ENCODE measurements at places on chromosomes 4 and X. TPM values are rescaled to one million over a fixed set of nuclear protein-coding genes. Genes with fewer than 3 reads are reported as not detected.

DNA sequence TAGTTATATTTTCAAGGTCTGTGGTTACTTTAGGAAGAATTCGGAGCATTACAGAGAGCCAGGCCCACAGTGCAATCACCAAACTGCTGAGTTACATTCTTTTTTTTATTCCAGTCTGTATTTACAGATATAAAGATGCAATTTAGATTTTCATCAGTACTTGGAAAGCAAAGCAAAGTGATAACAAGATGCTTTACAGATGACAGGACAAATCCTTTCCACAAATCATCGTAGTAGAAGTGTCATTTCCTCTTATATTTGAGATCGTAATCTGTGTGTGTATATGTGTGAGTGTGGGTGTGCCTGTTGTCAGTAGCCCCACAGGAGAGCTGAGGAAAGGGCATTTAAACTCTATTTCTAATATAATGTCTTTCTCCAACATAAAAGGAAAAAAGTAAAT lies 1893.7 kb downstream of the STIM2 start:
- no peak for DNase-seq

GRCh38 chr4:2948895-2949781 lies 14.1 kb downstream of the NOP14 start:
- DNase-seq: peak; percentile 71

The GPR119 gene
- total RNA-seq: not detected

- no peak for DNase-seq
These were observed 126.2 kb downstream of the CORIN start for GRCh38 chr4:47711646-47712045.

The HMGN5 gene
- 1.5 TPM for total RNA-seq

GRCh38 chr4:111136438-111136837 lies 513.6 kb upstream of the PITX2 start:
- DNase-seq: no peak

The RAB39B gene
- total RNA-seq: 9.9 TPM

The ARX gene
- total RNA-seq: not detected

The XPNPEP2 gene
- total RNA-seq: 0.24 TPM

GRCh38 chr4:164856396-164856795 lies 20.6 kb upstream of the APELA start:
- no peak for DNase-seq

- no peak for DNase-seq
These were observed 11.2 kb downstream of the HNRNPD start for GRCh38 chr4:82362565-82362964.

The TCEAL9 gene
- total RNA-seq: 0.37 TPM

DNA sequence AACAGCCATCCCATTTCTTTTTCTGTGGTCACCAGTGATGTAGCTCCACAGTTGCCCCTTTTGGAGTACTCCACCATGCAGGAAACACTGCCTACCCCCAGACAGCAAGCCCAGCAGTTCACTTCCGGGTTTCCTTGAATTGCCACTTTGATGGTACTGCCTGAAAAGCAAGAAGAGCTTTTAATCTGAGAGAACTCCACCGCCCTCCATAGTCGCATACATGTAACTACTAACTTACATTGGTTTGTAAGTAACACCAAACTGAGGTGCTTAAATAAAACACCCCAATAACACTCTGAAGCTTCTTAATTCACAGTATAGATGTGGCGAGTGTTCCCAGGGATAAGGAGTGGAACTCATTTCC lies 53.6 kb upstream of the HPSE start:
- DNase-seq: peak; percentile 81

The TGIF2LX gene
- not detected for total RNA-seq

- DNase-seq: no peak
These were observed 130.1 kb downstream of the PDE5A start for GRCh38 chr4:119498527-119498926.

The CFAP299 gene
- total RNA-seq: not detected

DNA sequence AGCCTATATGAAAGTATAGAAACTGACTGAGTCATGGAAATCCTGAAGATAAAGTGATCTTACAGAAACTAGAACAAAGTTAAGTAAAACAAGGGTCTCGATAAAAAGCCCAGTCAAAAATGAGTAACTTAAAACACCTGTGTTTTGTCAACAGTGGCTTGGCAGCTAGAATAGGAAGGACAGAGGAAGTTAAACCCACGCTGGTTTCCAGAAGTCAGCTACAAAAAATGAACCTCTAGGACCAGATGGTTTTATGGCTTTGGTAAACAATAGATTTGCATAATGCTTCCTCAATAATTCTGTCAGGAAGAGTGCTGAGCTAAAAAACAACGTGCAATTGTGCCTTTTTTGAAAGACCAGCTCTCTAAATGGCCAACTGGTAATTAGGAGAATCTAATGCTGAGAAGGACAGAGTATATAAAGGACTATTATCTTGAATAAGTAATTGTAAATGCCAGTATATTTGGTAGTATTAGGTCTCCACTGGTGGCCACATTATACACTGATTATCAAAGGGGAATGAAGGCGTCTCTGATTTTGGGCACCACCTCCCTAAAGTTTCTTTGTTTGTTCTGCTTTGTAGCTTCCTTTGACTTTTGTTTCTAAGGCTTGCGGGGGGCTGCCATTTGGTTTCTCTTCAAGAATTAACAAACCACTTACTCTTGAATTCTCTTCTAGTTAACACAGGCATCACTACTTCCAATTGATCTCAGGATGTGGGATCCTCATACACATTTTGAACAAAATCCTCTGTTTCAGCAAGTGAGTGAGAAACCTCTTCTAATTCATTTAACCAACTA lies 72.2 kb upstream of the PPP3CA start:
- peak; percentile 63 for DNase-seq

DNA sequence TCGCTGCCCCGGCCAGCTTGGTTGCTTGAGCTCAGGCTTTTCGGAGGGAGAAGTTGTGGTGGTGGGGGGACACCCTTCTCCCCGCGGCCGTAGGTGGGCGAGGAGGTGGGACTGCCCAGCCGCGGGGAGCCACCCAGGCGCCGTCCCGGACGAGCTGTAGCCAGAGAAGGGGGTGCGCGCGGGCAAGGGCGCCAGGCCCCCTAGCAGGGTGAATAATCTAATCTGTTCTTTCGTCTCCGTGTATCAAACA lies 3.1 kb downstream of the MID1IP1 start:
- no peak for DNase-seq

The PFKFB1 gene
- 0.47 TPM for total RNA-seq

- DNase-seq: no peak
These were observed 134.3 kb downstream of the TEX11 start for GRCh38 chrX:70774223-70774622.

The NCAPG gene
- total RNA-seq: 46.3 TPM

The ARMCX4 gene
- 3.1 TPM for total RNA-seq

The FGB gene
- not detected for total RNA-seq

DNA sequence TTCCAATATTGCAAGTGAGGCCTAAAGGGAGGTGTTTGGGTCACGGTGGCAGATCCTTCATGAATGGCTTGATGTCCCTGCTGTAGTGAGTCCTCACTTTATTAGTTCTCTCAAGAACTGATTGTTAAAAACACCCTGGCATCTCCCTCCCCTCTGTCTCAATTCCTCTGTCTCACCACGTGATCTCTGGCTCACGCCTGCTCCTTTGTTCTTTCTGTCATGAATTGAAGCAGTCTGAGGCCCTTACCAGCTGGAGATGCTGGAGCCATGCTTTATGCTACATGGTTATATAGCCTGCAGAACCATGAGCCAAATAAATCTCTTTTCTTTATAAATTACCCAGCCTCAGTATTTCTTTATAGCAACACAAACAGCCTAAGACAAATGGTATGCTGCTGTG lies 980.7 kb upstream of the GRIA3 start:
- no peak for DNase-seq
